Fibroblast of skin of left biceps (primary cell): ENCODE measurements at places on chromosomes 7 and 10.

- DNase-seq: no peak
These were observed 101.6 kb downstream of the NKX6-2 start for GRCh38 chr10:132684164-132684891.

DNA sequence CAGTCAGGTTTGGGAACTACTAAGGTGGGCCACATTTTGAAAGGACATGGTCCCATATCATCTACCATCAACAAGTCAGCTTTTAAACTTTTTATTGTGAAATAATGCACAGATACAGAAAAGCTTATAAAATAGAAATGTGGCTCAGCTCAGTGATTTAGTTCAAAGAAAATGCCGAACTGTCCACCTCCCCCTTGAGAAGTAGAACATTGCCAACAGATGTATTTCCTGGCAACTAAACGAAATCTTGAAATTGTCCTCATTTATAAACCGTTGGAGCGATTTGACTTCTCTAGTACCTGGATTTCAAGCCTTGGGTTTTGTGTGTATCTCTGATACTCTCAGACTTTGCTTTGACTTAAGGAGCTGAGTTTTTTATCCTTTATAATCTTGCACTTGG lies 32.7 kb upstream of the SMNDC1 start:
- DNase-seq: no peak

GRCh38 chr7:30828591-30828990 lies 57.4 kb downstream of the MINDY4 start:
- no peak for DNase-seq

- DNase-seq: no peak
These were observed 7.0 kb downstream of the EBF3 start for GRCh38 chr10:129956876-129957673.

- no peak for DNase-seq
These were observed 66.3 kb downstream of the SHOC2 start for GRCh38 chr10:110985497-110986275.

DNA sequence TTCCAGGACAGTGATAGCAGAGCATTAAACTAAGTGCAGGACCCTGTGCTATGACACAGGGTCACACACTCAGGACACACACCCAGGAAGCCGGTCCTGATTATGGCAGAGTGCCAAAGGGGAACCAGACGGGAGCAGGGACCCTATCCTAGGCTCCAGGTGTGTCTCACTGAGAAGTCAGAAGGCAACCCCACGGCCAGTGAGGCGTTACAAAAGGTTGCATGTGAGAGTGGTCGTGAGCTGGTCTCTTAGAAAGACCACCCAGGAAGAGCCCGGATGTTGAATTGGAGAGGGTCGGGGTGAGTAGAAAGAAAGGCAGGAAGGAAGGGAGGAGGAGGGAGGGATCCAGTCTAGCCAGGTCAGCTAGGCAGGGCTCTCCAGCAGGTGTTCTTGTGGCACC lies 31.0 kb downstream of the FRMPD2 start:
- no peak for DNase-seq

DNA sequence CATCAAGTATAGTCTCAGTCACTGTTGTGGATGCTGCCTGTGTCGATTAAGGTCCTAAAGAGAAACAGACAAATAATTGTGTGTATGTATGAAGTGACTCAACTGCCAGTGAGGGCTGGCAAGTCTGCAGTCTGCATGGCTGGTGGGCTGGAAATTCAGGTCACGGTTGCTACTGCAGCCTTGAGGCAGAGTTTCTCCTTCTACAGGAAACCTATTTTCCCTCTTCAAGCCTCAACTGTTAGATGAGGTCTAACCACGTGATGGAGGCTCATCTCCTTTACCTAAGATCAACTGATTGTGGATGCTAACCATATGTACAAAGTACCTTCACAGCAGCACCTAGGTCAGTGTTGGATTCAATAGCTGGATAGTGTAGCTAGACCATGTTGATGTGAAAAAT lies 29.9 kb downstream of the MBL2 start:
- DNase-seq: no peak

DNA sequence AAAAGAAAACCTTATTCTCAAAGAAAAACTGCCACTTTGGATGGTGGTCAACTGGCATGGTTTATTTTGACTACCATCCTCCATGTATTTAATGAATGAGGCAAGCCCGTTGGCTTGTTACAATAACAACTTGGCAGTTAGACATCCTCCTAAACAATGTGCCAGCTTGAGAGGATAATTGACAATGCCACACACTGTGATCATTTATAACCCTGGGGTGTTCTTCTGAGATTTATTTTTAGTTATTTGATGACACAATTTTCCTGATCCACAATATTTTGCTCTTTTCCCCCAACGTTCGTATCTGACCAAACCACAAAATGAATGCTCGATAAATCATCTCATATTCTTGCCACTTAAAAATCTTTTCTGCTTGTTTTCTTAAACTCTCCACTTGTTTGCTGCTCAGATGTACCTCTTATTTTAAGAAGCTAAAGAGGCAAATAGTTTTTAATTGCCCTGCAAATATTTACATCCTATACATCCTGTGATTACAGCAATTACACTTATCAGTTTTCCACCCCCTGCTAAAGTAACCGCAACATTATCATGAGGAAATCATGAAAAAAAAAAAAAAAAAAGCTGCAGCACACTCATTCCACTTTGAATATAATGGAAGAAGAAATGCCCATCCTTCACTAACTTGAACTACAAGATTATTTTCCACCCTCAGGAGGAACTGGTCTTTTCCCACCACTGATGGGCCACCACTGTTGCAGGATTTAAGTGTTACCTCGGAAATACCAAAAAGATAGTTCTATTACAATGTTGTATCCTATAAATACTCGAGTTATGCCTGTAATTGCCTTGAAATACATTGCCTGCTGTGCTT lies 119.9 kb downstream of the MBL2 start:
- DNase-seq: peak; percentile 4

- DNase-seq: no peak
These were observed 169.6 kb downstream of the EVX1 start for GRCh38 chr7:27412164-27412563.

- no peak for DNase-seq
These were observed 41.8 kb downstream of the FAM20C start for GRCh38 chr7:234051-234707.

GRCh38 chr10:104350127-104350635 lies 3.5 kb upstream of the CFAP58 start:
- no peak for DNase-seq

GRCh38 chr7:111010798-111011197 lies 80.1 kb upstream of the LRRN3 start:
- DNase-seq: no peak

- DNase-seq: no peak
These were observed 7.4 kb downstream of the SLC29A3 start for GRCh38 chr10:71326464-71326881.

GRCh38 chr10:22605168-22605567 lies 109.2 kb downstream of the PIP4K2A start:
- no peak for DNase-seq

DNA sequence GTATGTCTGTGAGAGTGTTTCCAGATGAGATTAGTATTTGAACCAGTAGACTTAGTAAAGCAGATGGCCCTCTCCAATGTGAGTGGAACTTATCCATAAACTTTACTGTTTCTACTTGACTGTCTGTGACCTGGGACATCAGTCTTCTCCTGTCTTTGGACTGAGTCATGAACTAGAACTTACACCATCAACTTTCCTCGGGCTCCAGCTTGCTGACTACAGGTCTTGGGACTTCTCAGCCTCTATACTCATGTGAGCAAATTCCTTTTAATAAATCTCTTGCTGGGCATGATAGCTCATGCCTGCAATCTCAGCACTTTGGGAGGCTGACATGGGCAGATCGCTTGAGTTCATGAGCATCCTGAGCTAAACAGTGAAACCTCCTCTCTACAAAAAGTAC lies 25.7 kb upstream of the WAPL start:
- DNase-seq: no peak

- DNase-seq: no peak
These were observed 251.4 kb downstream of the MAD1L1 start for GRCh38 chr7:1981201-1981877.

GRCh38 chr7:104973909-104974415 lies 40.0 kb upstream of the KMT2E start:
- DNase-seq: peak; percentile 82

DNA sequence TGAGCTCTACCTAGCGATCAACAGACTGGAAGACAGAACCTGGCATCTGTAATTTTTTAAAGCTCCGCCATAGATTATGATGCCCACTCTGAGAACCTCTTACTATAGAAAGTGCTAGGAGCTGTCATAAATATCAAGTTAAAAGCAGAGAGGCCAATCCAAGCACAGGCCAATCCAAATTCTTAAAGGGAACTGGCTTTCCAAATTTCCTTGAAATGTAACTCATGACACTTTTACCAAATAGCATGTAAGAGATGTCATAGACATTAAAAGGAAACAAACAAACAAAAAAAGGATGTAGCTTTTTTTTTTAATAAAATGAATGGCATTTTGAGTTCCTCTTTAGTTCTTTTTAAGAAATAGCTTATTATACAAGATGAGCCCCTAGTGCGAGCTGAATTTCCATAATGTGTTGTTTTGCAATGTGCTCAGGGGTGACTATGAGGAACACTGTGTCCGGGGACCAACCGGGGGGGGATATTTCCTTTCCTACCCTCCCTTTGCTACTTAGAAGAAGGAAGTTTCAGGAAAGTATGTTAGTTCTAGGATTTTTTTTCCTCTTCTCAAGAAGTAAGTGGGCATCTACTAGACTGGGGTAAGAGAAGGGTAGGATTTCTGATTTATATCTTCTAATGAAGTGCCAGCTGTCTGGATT lies 23.7 kb upstream of the MRC1 start:
- DNase-seq: no peak

- DNase-seq: no peak
These were observed 109.9 kb downstream of the AHR start for GRCh38 chr7:17408245-17408903.

DNA sequence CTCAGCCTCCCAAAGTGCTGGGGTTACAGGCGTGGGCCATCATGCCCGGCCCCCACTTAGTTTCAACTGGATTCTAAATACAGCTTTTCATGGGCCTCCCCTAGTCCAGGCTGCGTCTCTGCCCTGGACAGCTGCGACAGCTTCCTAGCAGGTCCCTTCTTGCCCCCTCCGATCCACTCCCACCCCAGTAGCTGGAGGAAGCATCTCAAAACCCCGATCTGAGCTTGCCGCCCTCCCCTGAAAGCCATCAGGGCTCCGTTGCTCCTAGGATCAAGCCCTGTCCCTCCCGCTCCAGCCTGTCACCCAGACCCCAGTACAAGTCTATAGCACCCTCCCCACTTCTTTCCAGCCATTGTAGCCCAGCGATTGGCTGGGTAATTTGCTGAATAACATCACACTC lies 64.5 kb downstream of the VWA2 start:
- DNase-seq: no peak

DNA sequence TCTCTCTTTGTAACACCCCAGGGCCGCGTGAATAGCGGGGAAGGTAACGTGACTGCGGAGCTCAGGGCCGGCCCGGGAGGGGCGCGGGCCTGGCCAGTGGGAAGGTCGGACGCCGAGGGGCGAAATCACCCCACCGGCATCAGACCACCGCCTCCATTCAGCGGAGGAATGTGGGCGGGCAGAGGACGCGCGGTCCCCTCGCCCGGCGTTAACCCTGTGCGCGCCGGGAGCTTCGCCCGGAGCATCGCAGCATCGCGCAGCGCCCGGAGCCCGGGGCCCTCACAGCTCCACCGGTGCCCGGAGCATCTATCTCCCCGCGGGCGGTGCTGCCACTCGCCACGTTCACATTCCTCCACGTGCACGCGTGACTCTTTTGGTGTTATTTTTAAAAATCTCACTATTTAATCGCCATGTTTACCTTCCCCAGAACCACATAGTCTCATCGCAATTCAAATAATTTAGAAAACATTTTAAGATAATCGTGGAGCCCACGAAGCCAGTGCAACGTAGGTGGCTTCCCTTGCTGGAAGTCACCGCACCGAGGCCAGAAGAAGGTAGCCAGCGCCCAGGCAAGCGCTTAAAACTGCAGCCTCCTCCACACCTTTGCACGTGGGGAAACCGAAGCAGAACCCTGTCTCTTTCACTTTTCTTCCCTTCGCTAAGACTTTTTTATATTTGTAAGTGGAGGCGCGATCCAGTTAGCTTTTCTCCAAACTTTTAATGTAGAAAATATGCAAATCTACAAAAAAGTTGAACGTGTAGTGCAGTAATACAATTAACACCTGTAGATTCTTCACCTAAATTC lies 21.8 kb downstream of the FGFBP3 start:
- no peak for DNase-seq

DNA sequence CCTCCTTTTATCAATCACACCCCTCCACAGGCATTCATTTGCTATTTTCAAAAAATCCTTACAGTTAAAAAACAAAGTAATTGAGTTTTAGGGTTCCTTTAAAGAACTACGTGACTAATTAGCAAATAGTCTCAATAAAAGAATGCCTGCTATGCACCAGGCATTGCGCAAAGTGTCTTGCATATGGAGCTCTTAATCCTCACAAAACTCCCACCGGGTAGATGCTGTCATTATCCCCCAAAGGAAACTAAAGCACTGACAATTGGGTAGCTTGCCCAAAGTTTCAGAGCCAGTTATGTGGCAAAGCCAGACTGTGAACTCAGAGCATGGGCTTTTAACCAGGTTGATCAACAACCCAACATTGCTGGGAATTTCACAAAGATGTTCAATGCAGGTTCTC lies 305.7 kb downstream of the ELMO1 start:
- peak; percentile 1 for DNase-seq

DNA sequence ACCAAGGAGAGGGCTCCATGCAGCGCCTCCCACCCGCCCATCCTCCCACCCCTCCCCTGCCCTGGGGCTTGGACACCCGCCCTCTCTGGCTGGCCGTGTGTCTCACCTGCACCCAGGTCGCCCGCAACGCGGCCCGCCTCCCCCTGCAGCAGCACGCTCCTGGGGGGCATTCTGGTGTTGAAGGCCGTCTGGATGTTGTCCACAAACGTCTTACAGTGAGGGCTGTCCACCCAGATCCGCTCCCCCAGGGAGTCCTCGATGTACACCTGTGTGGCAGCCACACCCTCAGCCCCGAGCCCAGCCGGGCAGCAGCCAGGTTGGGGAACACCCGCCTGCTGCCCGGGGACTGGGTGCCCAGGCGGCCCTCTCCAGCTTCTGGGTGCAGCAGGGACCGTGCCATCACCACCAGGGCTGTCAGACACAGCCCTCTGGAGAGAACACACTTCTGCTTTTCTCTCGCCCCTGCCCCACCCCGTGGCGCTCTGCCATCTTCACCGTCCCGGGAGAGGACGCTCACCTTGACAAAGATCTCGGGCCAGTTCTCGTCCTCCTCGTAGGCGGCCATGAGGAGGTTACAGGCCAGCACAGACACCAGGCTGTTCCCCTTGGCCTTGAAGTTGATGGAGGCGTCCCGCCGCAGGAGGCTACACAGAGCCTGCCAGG lies 4.7 kb downstream of the INTS1 start:
- no peak for DNase-seq

GRCh38 chr7:80189638-80190037 lies 55.0 kb downstream of the GNAI1 start:
- no peak for DNase-seq
